ENCODE measurements at places on chromosomes 5 and 9.

GRCh38 chr5:4028384-4028783, 432.8 kb downstream of the IRX1 start:
- no peak for DNase-seq

DNA sequence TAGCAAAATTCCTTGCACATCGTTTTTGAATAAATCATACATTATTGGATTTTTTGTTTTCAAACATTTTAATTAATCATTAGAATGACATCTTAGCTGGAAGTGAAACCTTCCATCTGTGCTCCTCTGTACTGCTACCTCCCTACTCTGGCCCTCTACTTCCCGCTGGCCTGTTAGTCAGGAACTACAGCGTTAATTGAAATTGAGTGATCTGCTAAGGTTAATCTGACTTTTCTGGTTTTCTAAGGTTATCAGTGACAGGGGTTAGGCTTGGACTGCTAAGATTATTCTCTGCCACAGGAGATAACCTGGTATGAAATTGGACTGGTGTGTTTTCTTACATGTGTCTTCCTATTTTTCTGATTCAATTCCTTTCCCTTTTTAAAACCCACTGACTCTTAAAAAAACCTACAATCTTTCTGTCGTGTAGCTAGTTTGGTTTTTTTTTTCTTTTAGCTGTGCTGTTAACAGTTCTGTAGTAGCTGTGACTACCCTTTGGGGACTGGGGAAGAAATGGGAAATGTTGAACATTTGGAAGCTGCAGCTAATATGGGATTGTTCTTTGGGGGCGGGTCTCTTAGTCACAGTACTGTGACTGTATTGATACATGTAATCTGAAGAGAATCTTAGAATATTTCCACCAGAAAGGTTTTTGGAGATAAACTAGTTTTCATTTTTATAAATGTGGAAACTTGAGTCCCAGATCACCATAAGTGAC, 4.6 kb downstream of the KIF2A start:
- DNase-seq: no peak

DNA sequence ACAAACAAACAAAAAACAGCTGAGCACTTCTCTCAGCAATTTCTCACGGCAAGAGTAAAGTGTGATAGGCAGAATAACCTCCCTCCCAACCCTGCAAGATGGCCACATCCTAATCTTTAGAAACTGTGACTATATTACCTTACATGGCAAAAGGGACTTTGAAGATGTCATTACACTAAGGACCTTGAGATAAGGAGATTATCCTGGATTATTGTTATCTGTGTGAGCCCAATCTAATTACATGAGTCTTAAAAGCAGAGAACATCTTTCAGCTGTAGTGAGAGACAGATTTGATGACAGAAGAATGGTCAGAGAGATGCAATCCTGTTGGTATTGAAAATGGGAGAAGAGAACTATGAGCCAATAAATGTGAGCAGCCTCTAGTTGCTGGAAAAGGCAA, 347.9 kb downstream of the CDH9 start:
- no peak for DNase-seq

DNA sequence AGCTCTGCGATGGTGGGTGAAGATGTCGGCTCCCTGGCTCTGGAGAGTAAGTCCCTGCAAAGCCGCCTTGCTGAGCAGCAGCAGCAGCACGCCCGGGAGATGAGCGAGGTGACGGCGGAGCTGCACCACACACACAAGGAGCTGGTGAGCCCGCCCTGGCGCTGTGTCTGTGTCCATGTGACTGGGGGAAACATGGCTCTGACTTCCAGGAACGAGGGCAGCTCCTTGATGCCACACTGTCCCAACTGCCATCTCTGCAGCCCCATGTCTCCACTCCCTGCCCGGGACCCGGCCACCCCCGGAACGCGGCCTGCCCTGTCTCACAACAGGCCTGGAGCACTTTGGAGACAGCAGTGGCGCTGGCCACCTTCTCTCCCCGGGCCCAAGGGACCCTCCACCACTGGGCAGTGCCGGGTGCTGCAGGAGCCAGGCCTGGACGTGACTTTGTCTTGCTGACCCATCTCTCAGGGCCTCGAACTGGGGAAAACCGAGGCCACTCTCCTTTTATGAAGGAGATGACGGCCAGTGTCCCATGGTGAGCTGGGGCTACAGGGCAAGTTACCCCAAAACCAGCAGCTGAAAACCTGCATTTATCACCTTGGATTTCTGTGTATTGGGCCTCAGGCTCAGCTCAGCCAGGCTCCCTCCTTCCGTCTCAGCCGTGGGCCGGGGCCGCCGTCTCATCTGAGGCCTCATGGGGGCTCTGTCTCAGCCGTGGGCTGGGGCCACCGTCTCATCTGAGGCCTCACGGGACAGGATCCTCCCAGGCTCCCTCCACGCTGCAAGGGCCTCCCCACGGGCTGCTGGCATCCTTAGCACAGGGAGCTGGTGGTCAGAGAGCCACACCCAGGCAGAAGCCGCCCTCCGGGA, 28.6 kb downstream of the CEP72 start:
- no peak for DNase-seq

GRCh38 chr5:147170603-147171002, 64.2 kb upstream of the STK32A start:
- no peak for DNase-seq

DNA sequence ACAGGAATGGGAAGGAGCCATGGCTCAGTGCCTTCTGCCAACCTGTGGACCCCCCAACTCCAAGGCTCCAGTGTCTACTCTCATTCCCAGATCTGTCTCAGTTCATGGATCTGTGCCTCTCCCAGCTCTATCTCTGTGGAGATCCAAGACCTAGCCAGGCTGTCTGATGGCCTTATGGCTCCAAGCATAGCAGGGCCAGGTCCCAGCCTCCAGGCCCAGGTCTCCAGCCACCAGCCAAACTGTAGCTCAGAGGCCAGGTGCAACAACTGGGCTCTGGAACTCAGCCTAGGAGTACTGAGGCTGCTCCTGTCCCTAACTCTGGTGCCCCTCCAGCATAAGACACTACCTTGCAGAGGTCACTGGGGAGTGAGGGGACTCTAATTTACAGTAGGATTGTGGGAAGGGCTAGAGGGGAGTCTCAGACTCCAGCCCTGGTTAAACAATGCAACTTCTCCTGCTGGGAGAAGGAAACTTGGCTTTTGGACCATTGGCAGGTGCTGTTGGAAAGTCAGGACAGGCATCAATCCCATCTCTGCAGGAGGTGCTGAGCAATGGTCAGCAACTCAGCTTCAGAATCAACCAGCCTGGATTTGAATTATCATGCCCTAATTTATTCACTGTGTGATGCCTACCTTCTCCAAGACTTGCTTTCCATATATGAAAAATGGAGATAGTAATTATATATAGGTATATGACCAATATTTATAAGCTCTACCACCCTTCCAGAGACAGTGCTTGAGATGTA, 63.0 kb downstream of the PCDH1 start:
- DNase-seq: no peak

DNA sequence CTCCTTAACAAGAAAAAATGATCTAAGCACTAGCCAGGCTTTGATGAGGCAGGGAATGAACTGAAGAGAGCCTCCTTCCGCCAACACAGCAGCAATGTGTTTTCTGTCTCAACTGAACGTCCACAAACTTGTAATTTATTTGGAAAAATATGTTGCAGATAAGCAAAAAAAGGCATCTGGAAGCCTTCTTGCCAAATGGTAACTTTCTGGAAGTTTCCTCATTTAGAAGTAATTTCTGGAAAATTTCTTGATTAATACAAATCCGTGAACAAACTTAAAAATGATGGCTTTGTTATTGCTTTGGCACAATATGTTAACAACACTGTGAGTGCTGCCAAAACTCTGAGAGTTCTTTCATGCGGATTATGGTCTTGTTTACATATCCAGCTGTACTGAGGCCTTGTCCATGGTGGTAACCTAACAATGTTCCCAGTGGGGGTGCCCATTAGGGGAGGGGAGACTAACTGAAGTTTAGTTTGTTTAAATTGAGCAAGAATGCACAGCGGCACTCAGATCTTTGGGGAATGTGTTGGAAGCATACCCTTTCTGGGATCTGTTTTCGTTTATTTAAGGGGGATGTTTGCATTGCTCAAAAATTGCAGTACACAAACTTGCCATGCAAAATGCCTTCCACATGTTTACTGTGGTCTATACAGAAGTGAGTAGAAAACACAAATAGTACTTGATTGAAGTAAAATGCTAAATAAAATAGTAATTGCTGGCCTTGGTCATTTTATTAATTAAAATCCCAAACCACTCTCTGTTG, 334.7 kb downstream of the NR2F1-AS1 start:
- peak; percentile 42 for DNase-seq

GRCh38 chr5:125481506-125482465, 735.3 kb upstream of the ZNF608 start:
- DNase-seq: peak; percentile 51

DNA sequence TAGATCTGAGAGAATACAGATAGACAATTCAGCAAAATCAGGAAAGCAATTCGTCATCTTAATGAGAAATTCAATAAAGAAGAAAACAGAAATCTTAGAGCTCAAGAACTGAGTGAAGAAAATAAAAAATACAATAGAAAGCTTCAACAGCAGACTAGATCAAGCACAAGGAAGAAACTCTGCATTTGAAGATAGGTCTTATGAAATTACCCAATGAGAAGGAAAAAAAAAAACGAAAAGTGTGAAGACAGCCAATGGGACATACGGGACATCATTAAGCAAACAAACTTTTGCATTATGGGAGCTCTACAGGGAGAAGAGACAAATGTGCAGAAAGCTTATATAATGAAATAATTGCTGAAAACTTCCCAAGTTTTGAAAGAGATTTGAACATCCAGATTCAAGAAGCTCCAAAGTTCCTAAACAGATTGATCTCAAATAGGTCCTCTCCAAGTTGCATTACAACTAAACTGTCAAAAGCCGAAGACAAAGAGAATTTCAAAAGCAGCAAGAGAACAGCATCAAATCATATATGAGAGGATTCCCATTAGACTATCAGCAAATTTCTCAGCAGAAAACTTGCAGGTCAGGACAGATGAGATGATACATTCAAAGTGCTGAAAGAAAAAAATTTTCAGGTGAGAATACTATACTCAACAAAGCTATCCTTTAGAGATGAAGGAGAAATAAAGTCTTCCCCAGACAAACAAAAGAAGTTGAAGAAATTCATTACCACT, 10.8 kb upstream of the RLN2 start:
- no peak for DNase-seq

DNA sequence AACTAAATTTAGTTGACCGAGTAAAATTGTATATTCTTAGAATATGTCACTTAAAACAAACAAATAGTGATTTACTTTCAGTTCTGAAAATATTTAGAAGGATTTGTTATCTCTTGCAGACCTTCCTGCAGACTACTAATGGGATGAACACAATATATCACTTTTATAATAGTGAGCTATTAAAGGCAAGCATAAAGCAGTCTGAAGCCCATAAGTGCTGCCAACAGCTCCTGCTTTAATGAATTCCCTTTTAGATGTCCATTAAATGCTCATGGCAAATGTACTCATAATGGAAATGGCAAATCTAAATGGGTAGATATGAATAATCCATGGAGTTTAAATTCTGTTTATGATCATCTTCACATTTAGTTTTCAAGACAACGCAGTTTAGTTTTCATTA, 170.2 kb downstream of the RANBP17 start:
- no peak for DNase-seq

DNA sequence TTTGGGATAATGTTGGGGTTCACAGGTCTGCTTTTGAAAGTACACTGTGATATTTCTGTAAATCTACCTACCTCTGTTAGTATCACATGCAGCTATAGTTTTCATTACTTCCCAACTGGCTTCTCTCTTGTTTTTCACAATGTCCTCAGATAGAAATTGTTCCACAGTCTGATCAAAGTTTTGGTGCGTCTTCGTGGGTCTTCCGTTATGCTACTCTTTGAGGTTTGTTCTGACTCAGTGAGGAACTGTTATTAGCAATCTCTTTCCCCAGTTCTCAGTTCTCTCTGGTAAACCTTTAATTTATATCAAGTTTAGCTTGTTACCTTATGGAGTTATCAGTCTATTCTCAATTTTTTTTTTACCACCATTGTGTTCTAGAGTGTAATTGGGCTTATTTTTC, 2061.2 kb upstream of the CDH9 start:
- no peak for DNase-seq

- no peak for DNase-seq
Observed at GRCh38 chr9:92974161-92974661, 26.9 kb downstream of the FGD3 start.

DNA sequence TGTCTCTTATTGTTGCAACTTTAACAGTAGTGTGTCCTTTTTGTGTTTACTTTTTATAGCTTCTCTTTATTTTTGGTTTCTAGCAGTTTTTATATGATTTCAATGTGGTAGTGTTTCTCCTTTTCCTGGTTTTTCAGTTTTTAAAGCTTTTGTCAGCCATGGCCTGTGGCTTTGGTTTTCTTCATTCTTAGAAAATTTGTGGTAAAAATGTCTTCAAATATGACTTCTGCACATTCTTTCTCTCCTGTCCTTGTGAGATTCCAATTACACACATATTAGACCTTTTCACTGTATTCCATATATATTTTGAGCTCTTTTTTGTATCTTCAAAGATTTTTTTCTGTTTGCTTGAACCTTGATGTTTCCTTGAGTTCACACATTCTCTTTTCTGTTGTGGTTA, 180.5 kb downstream of the CNTLN start:
- no peak for DNase-seq
